Stimulated activated CD4-positive, alpha-beta T cell treated with anti-CD3 and anti-CD28 coated beads, Interleukin-1b, Interleukin-23, amount 100 ng/mL, for 1 hour (primary cell): ENCODE measurements at places on chromosomes 7 and 10.

DNA sequence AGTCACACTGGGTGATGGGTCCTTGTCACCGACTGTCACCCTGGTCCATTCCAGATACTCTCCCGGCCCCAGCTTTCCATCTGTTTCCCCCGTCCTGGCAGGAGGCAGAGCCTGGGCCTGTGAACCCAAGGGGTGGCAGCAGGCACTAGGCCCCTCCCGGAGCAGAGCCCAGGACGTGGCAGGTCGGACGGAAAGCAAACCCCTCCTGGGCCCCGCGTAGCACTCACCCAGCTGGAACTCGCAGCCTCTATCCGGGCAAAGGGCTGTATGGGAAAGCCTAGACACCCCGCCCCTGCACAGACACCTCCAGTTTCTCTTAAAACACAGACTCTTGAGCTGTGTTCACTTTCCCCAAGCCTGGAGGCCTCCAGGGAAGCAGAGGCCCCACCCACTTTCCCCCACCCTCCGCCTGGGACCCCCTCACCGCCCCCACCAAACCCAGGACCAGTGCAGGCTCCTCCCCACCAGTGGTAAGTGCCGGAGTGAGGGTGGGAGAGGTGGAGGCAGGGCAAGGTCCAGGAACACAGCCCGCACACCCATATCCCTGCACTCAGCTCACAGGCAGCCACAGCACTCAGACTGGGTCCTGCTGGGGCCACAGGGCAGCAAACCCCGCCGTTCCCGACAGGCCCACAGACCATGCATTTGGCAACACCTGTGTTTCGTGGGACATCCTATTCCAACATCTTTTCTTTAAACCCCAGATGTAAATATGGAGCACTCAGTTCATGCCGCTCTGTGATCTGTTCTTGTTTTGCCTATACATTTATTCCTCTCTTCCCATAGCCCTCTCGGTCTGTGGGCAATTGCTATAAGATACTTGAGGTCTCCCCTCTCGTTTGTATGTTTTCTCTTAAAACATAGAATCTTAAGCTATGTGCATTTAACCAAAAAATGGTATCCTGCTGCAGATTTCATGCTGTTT, 98.2 kb upstream of the PDGFA start:
- no peak for DNase-seq

- DNase-seq, result no peak
Measured at GRCh38 chr7:157054927-157055326, 44.5 kb upstream of the MNX1 start.

- no peak for DNase-seq
Measured at GRCh38 chr10:50275650-50276235, 24.4 kb upstream of the ASAH2 start.

- DNase-seq, result no peak
Measured at GRCh38 chr7:462173-463103, 57.2 kb downstream of the PDGFA start.

DNA sequence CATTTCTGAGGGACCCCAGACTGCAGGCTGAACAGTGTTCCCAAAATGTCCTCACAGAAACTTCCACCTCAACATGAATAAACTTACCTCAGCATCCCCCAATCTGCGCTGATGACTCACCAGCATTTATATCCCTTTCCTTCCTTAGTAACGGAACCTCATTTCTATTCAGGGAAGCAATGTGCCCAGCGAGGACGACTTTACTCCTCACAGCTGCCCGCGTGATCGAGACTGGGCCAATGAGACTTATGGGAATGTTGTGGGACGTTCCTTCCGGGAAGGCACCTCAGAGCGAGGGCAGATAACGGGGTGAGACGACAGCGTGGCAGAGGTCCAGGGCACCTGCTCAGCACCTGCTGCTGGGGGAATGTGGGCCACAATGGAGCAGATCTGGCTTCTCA, 73.1 kb upstream of the CAMK2B start:
- no peak for DNase-seq

- DNase-seq, result no peak
Measured at GRCh38 chr7:28002638-28003037, 178.0 kb downstream of the JAZF1 start.

DNA sequence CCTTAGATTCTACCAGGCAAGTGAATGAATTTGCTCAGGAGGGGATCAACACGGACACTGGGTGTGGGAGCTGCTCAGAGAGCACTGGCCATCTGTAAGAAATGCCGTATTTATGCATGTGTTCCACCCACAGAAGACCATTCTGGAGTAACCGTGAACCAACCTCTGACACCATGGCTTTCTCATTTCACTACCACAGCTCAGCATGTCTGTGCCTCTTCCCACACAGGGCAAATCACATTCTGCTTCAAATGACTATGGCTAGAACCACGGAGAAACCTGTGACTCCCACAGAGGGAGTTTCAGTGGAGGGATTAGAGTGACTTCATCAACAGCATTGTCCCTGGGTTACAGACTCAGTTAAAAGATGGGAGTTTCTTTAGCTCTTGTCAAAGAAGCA, 893.4 kb downstream of the XPNPEP1 start:
- DNase-seq, result no peak

DNA sequence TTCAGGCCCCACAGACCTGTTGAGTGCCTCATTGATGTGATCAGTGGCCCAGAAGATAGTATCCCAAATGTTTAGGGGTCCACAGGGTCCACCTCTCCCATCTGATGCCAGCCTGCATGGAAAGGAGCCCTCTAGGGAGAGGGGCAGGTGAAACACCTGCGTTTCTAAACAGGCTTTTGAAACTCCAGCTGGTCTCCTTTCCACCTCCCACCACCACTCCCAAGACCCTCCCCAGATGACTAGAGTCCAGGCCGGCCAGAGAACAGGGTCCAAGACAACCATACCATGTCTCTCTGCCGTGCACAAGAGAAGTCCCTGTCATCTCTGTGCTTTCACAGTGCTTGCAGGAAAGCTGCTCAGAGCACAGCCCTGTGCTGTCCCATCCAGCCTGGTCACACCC, 105.0 kb upstream of the NANOS1 start:
- no peak for DNase-seq

GRCh38 chr7:50491209-50491608, 41.1 kb upstream of the FIGNL1 start:
- DNase-seq, result no peak

DNA sequence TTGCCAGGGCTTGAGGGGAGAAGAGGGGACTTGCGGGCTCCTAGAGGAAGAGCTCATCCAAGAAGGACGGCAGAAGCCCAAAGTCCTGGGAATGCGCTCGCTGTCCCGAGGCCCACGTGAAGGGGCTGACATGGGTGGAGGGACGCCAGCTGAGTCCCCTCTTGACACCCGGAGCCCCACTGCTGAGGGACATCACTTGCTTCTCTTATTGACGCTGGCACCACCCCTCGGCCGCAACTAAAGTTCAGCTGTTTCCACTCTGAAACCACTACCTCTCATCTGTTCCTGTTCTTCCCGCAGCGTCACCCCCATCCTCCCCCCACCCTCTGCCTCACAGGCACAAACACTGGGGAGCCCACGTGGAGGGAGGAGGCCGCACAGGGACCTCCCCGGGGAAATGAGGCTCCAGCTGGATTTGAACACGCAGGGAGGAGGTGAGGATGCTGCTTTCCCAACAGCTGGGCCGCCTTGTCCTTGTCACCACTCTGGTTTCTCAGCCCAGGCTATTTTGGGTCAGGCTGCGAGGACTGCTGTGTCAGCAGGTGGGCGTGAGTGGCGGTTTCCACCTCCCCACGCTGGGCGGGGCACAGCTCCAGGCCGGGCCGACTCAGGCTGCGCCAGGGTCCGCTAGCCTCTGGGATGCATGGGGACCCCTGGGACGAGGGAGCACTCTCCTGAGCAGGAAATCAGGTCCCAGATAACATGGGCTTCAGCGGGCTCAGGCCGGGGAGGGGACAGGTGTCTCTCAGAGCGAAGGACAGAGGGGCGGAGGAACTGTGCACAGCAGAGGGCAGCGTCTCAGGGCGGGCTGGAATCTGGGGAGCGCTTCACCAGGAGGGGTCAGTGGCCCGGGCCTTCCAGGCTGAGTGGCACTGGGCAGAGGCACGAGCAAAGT, 156.3 kb downstream of the ZNF248 start:
- no peak for DNase-seq

- no peak for DNase-seq
Measured at GRCh38 chr10:122446668-122447423, 7.6 kb upstream of the ARMS2 start.

DNA sequence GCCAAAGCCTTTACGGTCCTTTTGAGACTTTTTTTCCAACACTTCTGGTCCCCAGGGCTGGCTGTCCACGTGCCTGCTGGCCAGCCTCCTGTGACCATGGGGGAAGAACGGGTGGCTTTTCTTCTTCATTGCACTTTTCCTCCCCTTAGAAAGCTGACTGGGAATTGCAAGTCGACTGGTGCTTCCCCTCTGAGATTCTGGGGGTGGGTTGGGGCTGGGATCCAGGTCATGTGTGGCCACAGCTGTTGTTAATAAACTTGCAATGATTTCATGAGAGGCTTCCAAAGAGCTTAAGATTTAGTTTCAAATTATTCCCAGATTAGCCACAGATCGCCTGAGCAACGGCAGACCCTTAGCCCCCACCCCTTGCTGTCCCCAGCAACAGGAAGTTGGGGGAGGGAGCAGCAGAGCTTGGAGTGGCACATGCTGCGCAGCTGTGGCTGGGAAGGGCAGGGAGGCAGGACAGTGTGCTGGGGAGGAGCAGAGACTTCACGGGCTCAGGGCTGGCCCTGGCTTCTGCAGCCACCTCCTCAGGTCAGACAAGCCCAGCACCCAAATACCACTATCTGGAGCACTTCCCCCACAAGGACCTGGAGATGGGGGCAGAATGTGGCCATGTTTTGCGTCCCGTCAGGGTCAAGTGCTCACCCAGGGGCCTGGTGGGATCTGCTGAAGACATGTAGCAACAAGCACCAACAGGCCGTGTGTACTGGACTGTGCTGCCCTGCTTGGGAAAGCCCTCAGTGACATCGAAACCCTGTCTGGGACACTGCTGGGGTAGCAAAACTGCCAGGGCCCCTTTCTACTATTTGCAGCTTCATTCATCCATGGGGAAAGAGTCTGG, 147.1 kb downstream of the RNF216 start:
- DNase-seq, result no peak

- no peak for DNase-seq
Measured at GRCh38 chr10:50558371-50558770, 65.4 kb downstream of the SGMS1 start.

DNA sequence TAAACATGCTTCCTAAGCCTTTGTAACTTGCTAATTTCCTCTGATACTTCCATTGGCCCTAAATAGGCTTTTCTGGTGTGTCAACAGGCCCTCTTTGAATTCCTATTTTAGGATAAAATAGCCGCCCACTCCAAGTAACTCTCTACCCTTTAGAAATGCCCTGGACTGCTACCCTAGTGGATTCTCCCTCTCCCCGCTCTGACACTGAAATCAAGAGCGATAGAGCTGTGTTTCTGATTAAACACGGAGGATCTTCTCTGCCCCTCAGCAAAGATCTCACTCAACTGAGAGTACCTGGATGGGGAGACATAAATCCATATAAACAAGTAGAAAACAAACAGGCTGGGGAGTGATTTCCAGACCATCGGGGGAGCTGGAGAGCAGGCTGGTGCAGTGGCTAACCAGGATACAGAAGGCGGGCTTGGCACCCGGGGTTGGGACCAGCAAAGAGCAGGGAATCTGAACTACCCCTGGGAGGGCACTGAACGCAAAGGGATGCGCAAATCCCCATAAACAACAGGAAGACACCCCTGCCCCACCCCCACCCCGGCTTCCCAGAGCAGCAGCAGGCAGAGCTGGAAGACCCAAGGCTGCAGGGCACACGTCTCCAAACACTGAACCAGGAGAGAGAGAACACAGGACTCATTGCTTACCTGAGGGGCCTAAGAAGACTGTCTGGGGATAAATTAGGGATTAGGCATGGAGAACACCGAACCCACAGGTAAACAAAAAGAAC, 2.5 kb downstream of the ASB13 start:
- no peak for DNase-seq

DNA sequence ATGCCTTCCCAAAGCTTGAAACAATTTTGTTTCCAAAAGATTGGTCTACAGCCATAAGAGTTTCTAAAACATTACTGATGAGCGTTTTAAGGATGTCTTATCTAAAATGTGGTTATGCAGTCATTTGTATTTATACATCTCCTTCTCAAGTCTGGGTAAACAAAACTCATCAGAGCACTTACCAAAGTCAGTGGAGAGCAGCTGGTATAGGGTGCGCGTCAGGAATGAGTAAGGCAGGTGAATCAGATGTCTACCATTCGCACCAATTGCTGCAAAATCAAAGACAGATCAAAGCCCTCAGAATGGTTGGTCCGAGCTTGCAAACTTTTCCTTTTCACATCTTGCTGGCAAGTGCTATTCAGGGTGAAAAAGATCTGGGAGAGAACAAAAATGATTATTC, 65.6 kb upstream of the FAM171A1 start:
- no peak for DNase-seq

DNA sequence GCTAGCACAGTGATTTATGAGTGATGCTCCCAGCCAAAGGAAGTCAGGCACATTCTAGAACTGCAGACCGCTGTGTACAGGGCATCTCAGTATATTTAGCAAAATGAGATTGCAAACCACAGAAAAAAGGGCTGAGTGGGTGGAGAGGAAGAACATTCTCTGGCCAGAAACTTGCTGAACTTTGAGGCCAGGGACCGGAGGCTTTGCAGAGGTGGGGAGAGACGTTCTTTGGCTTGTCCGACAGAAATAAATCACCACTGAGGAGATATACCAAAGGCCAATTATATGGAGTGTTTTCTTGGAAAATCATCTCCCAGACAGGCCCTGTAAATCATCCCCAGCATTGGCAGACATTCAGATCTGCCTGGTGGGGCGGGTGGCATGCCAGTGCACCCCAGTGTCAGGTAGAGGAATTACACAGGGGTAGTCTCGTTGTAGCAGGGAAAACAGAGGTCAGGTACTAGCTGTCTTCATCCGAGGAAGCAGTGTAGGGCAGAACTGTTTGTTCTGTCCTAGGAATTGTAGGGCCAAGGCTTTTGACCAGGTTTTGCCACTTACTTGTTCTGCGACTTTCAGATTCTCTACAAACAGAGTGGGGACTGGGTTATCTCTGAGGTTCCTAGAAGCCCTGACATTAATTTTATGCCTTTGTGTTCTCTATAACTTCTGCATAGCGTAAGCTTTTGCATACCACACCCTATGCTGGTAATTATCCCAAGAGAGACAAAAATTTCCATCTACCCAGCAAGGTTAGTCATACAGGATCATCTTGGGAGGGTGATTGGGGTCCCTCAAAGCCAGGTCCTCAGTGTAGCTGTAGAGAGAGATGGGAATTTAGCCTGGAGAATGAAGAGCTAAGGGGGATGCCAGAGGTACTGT, 655.6 kb downstream of the LRMDA start:
- no peak for DNase-seq

- no peak for DNase-seq
Measured at GRCh38 chr10:56912043-56912442, 551.0 kb upstream of the ZWINT start.

DNA sequence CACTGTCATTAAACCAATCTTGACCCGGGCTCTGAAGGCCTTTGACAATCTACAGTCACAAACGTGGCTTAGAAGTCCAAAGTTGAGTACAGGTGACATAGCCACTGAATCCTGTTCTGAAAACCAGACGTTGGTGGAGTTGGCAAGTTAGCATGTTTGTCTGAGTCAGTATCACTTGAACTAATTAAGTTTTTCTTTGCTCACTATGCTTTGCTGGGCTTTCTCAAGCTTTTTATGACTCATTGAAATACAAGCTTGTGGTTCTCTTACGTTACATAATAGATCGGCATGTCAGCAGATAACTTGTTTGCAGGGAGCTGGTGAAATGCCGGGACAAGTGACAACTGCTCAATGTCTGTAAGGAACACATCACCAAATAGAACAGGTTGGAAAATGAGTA, 53.8 kb downstream of the ARL5B start:
- DNase-seq, result no peak
